ENCODE measurements at places on chromosomes 12 and 14.
A peak's percentile ranks its signal among the peaks of the same experiment; 100 is the strongest.

GRCh38 chr12:31033681-31034080, 40.0 kb upstream of the DDX11 start:
- DNase-seq = no peak

DNA sequence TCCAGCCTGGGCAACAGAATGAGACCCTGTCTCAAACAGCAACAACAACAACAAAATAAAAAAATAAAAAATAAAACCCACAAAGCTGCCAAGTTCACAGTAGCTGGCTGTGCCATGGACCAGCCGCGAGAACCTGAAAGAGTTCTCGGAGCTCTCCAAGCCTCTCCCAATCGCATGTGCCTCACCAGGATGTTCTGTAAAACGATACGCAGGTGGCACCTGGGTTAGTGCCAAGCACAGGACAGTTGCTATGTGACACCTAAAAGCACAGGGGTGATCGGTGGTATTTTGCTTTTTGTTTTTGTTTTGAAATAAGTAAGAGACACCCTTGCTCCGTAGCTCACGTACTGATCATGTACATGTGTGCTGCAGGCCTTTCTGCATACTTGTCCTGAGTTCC, 52.4 kb downstream of the RFLNA start:
- no peak for DNase-seq

GRCh38 chr12:76422543-76423438, 74.6 kb upstream of the BBS10 start:
- no peak for DNase-seq

DNA sequence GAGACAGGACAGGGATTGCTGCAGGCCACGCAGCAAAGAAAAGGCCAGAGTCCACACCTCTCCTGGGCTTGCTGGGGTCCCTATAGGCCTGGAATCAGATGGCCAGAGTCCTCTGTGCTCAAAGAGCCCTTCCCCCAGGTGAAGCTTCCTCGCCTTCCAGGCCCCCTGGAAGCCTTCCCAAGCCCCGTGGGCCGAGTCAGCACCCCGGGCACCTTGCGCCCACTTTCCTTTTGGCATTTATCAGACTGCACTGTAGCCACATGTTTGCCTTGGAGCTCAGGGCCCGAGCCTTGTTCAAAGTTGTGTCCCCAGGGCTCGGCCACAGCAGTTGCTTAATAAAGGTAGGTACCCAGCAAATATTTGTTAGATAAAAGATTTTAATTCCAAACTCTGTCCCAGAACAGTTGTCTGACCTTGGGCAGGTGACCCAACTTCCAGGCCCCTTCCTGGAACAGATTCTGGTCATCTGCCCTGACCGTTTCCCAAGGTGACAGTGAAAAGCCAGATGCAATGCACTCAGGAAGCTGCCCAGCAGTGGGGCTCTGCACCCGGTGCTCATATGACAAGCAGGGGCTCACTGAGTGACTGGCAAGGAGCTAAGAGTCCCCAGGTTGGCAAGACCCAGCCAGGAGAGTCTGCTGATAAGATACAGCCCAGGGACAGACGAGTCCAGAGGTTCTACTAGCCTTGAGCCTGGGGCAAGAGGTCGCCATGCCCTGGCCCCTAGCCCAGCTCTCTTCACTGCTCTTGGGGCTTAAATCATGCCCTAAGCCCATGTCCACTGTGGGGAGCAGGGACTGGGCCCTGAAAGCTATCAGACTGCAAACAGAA, 81.2 kb downstream of the PITPNM2 start:
- DNase-seq = no peak

DNA sequence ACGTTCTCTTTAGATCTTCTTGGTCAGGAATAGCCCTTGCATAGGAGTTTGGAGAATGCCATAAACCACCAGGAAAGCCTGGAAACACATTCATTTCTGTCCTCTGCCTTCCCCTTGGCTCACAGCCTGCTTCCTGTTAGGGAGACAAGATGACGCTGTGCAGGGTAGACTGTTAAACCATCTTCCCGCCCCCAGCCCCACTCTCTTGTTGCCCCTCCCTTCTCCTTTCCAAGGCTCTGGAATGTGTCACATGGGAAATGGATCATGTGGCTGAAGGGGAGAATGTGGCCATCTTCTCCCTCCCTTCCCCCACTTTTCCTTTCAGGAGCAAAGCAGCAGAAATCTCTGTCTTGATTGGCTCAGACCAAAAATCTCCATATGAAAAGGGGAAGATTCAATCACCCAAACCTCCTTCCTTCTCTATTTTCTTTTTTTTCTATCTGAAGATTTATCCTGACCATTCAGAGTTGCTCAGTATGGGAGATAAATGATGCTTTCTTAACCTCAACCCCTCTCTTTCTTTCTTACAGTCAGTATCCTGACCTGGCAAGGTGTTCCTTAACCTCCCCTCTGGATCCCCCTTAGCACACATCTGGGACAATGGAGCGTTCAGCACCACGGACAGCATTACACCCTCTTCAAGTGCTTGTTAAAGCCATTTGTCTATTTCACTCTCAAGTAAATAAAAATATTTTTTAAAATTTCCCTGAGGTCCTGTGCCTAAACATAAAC, 11.4 kb downstream of the GPR19 start:
- peak; percentile 48 for DNase-seq

- peak; percentile 21 for DNase-seq
These were observed 713 bp downstream of the FRMD6 start for GRCh38 chr14:51652168-51653078.

- peak; percentile 71 for DNase-seq
These were observed 35.4 kb downstream of the DMAC2L start for GRCh38 chr14:50347521-50347920.

- no peak for DNase-seq
These were observed 98.4 kb upstream of the TBX5 start for GRCh38 chr12:114504311-114504710.

GRCh38 chr12:44379831-44380230, 496.3 kb downstream of the NELL2 start:
- no peak for DNase-seq

DNA sequence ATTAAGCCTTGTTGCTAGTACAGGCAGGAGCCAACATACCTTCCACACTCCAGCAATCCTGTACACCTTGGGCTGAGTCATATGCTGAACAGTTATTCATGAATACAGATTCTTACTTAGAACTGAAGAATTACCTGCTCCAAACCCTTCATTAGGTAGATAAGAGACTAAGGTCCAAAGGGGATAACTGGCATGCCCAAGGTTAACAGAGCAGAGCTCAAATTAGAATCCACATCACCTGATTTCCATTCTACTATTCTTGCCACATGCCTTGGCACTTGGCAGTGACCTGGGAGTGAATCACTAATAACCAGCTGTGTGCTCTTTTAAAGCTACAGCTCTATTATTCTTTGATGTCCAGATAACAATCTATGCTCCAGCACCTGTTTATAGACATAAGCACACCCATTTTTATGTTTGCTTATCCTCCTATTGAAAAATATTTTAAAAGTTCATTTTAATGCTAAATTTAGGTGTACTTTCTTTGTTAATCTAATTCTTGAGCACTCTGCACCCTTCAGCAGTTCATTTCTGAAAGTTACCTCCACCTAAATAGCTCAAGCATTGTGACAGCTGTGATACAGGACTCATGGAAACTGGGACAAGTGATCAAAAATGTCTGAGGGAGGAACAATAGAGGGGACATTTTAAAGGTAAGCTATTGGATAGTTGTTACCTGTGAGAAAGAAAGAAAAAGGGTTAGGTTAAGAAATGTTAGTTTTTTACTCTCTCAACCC, 19.4 kb downstream of the LPCAT3 start:
- no peak for DNase-seq

- DNase-seq = no peak
These were observed 275.9 kb downstream of the TMEM132C start for GRCh38 chr12:128542844-128543243.

GRCh38 chr12:66813137-66813892, 134.4 kb upstream of the GRIP1 start:
- peak; percentile 2 for DNase-seq

DNA sequence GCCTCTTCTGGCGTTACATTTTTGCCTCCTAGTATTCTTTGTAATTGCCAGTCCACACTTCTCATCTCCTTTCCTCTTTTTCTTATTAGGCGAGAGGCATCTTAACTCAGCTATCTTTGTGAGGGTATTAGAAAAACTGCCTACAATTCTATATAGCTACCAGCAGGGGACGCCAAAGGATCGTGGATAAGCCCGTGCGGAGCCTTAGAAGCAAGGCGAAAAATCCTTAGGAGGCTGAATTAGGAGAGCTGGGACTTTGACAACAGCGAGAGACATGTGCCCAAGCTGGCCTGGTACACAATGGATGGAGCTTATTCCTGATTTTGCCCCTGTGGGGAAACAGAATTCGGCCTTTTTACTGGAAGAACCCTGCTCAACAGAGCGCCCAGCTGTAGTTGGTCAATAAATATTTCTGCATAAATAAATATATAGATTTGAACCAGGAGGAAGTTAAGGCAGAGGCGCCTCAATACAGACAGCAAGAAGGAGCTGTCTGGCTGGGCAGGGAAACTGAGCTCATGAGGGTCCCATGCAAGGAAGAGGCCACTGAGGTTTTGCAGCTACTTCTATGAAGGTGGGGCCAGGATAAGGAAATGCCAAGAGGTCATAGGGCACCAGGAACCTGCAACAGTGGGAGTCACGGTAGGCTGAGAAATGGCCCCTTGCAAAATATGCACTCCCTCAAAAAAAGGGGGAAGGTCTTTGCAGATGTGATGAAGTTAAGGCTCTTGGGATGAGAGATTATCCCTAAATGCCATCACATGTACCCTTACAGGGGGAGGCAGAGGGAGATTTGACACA, 14.6 kb upstream of the RBM19 start:
- DNase-seq = peak; percentile 13

GRCh38 chr14:102320671-102321455, 1.3 kb downstream of the ZNF839 start:
- no peak for DNase-seq

GRCh38 chr14:102551995-102552705, 40.3 kb upstream of the RCOR1 start:
- DNase-seq = peak; percentile 59

DNA sequence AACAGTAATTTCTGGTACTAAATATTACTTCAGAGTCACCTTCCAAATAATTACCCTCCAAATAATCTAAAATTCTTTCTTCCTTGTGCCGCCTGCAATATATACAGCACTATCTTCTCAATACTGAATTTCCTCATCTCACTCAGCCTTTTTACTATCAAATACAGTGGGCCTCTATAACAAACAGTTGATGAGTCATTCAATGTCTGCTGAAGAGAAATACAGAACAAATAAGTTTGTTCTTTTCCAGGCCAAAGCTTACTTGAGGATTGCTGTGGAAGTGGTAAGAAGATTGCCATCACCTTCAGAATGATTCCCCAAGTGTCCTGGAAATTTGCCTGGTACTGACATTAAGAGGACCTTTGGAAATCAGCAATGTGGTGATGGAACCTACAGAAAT, 218.2 kb upstream of the ARHGAP5 start:
- peak; percentile 52 for DNase-seq

GRCh38 chr12:89414322-89414721, 62.0 kb upstream of the DUSP6 start:
- no peak for DNase-seq

DNA sequence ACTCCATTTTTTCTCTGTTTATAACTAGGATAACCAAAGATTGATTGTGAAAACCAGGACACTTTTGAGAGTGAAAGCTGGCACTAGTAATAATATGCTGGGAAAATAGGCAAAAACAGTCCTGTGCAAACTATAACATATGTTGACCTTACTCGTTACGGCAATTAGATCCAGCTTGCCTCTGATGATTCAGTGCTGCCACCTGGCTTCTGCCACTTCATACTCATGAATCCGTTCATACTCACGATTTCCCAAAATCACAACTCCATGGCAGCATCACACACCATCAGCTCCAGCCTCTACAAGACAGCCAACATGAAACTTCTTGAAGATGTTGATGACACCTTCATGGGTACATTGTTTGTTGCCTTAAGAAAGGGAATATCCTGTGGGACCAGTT, 49.1 kb upstream of the CAND1 start:
- DNase-seq = peak; percentile 6

GRCh38 chr12:39572551-39572950, 47.1 kb downstream of the ABCD2 start:
- DNase-seq = no peak

GRCh38 chr14:64478634-64479250, 13.4 kb downstream of the AKAP5 start:
- DNase-seq = no peak

Data from HT1080 (cell line).